SW 1271 (cell line): ENCODE measurements at places on chromosomes 12 and 14.

- no peak for DNase-seq
These were observed 31.3 kb downstream of the SERPINA3 start for GRCh38 chr14:94643316-94644101.

GRCh38 chr14:55942826-55943225, 175.4 kb upstream of the PELI2 start:
- DNase-seq = no peak

- no peak for DNase-seq
These were observed 10.1 kb upstream of the GRIP1 start for GRCh38 chr12:66688846-66689439.

GRCh38 chr12:65139389-65139788, 18.3 kb upstream of the WIF1 start:
- no peak for DNase-seq

DNA sequence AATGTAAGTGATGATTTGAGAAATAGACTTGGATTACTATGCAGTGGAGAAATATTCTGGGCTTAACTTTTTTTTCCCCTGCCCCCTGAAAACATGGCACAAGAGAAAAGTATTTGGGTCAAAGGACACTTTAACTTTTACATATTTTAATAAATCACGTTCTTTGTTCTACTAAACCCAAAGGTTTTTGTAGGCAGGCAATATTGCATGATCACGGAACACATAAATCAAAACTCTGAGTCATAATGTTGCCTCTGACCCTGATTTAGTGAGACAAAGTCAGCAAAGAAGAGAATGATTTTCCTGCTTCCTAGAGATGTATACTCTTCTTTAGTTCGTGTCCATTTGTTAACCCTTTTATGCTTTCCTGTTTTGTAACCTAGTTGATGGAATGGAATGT, 38.0 kb downstream of the ABCD2 start:
- DNase-seq = no peak

GRCh38 chr12:107119091-107119490, 25.7 kb upstream of the CRY1 start:
- DNase-seq = no peak

GRCh38 chr12:54432815-54433164, 13.7 kb upstream of the ITGA5 start:
- DNase-seq = no peak

GRCh38 chr14:52850451-52850909, 59.1 kb upstream of the GNPNAT1 start:
- DNase-seq = no peak

GRCh38 chr14:29454026-29454693, 473.5 kb downstream of the PRKD1 start:
- DNase-seq = no peak
